ENCODE measurements at places on chromosomes 3 and 15. TPM values are rescaled to one million over a fixed set of nuclear protein-coding genes. Genes with fewer than 3 reads are reported as not detected.

GRCh38 chr3:185724761-185725160 is 100.1 kb downstream of the IGF2BP2 start:
- no peak for DNase-seq

DNA sequence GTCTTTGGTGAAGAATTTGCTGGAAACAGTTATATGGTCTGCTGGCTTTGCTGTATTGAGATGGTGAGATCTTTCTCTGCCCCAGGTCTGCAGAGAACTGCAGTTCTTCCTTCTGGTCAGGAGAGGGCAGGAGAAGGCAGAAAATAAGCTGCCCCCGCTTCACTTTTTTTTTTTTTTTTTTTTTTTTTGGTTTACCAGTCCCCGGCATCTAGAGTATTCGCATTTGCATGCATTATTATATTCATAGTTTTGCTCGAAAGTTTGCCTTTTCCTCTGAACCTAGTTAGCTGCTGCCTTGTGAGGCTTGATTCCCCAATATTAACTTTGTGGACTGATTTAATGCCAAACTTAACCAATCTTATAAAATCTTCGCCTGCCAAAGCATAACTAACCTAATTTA is 10.6 kb upstream of the PARL start:
- peak; percentile 29 for DNase-seq

DNA sequence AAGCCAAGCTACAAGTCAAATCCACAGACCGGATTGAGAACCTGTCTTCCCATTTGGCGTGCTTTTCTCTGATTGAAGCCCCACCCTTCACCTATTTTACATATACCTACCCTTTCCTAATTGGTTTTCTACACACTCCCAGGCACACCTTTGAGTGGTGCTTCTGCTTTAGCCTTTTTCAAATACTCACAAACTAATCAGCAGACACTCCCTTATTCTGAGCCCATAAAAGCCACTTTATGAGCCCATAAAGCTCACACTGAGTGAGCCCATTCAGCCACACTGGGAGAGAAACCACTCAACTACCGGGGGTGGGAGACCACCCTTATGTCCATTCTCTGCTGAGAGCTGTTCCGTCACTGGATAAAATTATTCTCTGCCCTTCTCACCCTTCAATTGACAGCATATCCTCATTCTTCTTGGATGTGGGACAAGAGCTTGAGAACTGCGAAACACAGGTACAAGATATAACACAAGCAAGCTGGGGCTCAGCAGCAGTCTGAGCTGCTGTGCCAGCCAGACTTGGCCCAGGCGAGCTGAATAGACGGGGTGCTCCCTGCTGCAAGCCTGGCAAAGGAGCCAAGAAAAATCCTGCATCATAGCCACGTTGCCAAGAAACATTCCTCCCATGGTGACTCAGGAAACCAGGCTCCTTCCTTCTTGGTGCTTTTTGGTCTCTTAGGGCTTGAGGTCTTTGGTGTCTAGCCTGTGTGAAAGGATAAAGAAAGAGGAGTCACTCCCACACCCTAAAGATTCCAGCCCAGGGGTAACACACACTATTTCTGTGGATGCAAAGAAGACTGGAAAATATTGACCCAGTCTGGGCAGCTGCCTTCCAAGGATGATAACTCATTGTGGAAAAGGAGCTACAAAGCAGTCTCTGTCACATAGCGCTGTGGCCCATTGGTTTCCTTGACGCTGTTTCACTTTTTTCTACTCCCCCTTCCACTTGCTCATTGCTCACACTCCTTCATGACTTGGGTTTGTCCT is 609.7 kb downstream of the MCTP2 start:
- no peak for DNase-seq

GRCh38 chr15:94704421-94704820 is 473.1 kb downstream of the MCTP2 start:
- no peak for DNase-seq

DNA sequence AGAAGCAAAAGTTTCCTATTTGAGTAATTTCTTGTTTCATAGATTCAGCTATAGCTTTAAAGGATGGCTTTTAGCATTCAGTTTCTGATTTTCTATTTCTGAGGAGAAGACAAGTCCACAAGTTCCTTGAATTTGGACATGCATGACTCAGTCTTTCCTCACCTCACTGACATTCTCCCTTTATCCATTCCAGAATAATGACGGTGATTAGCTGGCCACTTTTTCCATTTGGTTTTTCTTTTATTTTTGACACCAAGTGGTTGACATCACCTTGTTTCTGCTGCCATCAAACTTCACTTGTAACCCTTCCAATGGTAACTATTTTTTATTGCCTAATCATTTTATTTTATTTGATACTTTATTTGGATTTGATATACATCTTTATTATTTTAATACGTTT is 404.4 kb upstream of the KCNMB2 start:
- no peak for DNase-seq

DNA sequence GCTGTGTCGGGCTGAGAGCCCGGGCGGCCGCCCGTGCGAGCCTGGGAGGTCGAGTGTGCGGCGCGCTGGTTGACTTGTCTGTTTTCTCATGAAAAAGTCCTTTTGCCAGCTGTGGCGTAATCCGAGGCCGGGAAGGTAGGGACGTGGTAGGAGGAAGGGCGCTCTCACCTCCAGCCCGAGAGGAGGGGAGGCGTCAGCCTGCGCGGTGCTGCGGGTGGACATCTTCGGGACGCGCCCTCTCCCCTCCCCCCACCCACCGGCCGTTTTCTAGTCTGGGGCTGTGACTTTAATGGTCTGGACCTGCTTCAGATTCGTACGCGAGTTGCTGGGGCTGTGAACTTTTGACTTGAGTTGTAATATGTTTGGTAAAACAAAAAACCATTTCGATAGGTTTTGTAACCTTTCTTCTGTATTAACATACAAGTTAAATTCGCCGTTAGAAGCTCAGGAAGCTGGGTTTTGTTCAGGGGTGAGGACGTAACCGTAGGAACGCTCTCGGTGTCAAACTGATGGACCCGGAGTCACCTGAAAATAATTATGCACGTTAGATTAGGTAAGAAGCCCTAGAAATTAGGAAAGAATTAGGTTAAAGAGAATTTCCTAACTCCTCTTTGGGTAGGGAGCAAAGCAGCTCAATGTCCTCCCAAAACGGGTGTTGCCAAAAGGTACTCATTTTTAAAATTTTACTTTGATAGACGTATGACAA is 762 bp downstream of the NCK1 start:
- peak; percentile 39 for DNase-seq

GRCh38 chr3:34078418-34078817 is 280.0 kb downstream of the PDCD6IP start:
- no peak for DNase-seq

PARP15 gene
- 0.58 TPM for polyA plus RNA-seq

RAB43 gene
- 4.6 TPM for polyA plus RNA-seq

All from renal cortex interstitium (tissue), 15 donors.